ENCODE measurements at places on chromosomes 5 and 9.

DNA sequence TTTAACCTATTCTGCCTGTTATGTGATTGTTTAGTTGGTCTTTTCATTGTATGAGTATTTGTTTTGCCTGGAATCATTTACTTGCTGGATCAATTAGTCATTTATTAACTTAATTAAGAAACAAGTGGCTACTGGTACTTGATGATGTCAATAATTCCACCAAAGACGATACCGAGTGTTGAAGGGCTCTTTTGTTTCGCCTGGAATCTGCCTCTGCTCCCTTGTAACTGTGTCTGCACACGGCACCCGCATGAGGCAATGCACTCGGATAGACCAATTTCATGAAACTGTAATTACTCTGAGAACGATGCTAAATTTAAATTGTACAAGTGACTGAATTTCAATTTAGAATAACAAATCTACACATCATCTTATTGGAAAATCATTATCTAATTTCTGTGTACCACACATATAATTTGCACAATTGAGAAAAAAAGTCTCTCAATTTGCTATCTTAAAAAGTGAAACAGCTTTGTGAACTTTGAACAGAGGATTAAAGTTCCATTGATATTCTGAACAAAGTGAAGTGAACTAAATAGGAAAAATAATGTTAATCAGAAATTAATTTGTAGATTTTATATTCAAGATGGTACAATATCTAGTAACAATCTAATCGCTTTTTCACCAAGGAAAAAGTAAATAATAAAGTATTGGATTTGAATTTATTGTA lies 143.2 kb downstream of the CTNND2 start:
- no peak for DNase-seq

DNA sequence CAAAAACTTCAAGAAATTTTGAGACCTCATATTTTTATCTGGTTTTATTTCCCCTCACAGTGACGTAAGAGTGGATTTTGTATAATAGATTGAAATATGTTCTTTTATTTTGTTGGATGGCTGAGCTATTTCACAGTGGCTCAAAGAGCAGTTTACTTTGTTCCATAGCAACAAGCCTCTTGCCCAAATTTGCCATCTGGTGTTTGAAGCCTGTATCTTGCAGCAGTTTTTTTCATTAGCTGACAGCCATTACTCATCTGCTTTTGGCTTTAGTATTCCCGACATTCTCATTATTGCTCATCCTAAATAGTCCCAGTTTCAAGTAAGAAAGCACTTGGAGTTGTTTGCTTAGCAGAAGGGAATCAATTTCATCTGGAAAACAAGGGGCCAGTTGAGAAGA lies 36.3 kb downstream of the GDA start:
- DNase-seq = no peak

GRCh38 chr5:150778517-150779396 lies at the start of gene SMIM3:
SMIM3 (plus strand) TSS chr5:150778757; CDS start chr5:150795441, 16,684 bp downstream.
- DNase-seq = peak; percentile 74

DNA sequence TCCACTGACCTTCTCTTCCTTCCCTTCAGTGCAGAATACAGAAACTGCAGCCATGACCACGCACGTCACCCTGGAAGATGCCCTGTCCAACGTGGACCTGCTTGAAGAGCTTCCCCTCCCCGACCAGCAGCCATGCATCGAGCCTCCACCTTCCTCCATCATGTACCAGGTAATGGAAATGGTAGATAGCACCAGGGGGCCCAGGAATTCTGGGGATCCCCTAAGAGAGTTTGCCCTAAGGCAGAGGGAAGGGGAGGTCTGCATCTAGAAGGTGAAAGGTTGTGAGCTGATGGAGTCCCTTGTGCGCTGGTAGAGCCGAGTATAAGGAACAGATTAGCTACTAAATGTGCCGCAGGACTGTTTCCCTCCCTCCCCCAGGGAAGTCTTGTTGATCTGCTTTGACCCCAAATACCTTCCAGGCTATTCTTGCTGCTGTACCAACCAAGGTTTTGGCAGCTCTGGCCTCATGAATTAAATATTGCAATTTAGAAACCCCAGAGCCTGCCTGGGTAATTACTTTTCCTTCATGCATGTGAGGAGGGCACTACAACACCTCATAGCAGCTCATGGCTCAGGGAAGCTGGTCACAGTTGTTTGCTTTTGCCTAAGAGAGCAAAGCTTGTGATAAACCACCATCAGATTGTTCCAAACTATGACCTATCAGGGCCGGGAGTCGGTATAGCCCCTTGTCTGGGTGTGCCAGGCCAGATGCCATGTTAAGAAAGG lies 19.6 kb downstream of the CYFIP2 start:
- no peak for DNase-seq

- no peak for DNase-seq
Observed at GRCh38 chr5:59130431-59130830, 547.6 kb downstream of the RAB3C start.

DNA sequence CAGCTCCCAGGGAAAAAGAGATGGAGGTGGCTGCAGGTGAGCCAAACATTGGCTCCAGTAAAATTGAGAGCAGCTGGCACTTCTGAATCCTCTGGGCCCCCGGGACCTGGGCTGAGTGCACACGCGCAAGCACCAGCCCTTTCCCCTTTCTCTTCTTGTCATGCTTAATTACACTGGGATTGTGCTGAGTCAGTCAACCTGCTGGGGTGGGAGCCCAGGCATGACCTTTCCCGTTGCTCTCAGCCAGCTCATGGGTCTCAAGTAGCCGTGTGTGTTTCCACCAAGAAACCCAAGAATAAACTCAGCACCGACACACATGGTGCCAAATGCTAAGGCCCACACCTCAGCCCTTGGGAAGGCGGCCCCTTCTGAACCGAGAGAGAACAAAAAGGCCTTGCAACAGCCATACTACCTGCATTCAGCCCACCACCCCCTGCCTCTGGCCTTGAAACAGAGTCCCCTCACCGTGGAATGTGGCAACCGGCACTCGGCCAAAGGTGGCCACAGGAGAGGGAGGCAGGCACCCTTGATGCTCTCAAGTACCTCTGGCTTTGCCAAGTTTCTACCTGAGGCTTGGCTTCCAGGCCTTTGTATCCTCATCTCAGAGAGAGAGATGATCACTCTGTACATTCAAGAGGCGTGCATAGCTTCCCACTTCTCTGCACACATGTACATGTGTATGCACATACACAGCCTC lies 28.1 kb downstream of the SLIT3 start:
- no peak for DNase-seq

GRCh38 chr9:29322240-29322639 lies 1749.0 kb upstream of the C9orf72 start:
- no peak for DNase-seq

GRCh38 chr9:2849941-2850340 lies 6.0 kb upstream of the PUM3 start:
- DNase-seq = no peak

- DNase-seq = no peak
Observed at GRCh38 chr9:136615631-136616306, 46.9 kb upstream of the EGFL7 start.

Measured in activated naive CD8-positive, alpha-beta T cell treated with anti-CD3 and anti-CD28 coated beads, Interleukin-2, amount 50 U/mL, for 24 hours (primary cell).